PC-3 (cell line): ENCODE measurements at places on chromosomes 13 and 19. TPM values are rescaled to one million over a fixed set of nuclear protein-coding genes. Genes with fewer than 3 reads are reported as not detected.

DNA sequence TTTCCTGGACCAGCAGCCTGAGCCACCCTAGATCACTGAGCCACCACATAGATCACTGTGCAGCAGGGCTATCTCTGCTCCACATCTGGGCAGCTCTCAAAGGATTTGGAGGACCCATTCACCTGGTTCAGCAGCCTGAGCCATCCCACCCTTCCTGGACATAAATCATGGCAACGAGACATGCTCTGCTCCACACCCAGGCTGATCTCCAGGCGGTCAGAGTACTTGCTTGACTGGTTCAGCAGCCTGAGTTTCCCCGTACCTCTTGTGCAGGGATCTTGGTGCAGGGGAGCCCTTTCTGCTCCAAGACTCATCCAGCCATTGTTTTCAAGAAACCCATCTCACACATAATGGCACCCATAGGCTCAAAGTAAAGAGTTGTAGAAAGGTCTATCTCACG lies 195.3 kb downstream of the LIG4 start:
- peak; percentile 57 for DNase-seq

- DNase-seq = no peak
Observed at GRCh38 chr19:45307361-45307760, 15.3 kb downstream of the CKM start.

- peak; percentile 14 for DNase-seq
Observed at GRCh38 chr19:924553-925086, 1.2 kb upstream of the ARID3A start.

GRCh38 chr13:97110936-97111335 lies 111.2 kb upstream of the MBNL2 start:
- peak; percentile 23 for DNase-seq

- DNase-seq = no peak
Observed at GRCh38 chr19:585551-586110, 4.0 kb upstream of the HCN2 start.

- DNase-seq = no peak
Observed at GRCh38 chr19:13985771-13986347, 20.3 kb downstream of the RFX1 start.

DNA sequence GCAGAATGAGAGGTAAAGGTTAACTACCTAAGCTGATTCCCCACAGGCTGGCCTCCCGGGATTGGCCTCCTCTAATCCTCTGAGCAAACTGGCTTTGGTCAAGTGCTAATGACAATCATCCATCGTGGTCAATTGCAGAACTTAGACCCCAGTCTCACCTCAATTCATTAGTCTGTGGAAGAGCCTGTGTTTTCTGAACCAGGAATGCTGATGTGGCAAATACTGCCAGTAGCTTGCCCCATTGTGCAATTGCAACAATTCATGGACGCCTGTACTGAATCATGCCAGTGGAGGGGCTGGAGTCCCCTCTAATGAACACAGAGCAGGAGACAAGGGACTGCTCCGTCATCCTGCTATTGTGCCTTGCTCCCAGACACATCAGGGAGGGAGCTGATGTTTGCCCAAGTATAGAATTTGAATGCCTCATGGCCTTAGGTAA lies 1256.5 kb downstream of the EFNB2 start:
- peak; percentile 3 for DNase-seq

GRCh38 chr13:47472516-47472915 lies 528.6 kb downstream of the SUCLA2 start:
- no peak for DNase-seq

DNA sequence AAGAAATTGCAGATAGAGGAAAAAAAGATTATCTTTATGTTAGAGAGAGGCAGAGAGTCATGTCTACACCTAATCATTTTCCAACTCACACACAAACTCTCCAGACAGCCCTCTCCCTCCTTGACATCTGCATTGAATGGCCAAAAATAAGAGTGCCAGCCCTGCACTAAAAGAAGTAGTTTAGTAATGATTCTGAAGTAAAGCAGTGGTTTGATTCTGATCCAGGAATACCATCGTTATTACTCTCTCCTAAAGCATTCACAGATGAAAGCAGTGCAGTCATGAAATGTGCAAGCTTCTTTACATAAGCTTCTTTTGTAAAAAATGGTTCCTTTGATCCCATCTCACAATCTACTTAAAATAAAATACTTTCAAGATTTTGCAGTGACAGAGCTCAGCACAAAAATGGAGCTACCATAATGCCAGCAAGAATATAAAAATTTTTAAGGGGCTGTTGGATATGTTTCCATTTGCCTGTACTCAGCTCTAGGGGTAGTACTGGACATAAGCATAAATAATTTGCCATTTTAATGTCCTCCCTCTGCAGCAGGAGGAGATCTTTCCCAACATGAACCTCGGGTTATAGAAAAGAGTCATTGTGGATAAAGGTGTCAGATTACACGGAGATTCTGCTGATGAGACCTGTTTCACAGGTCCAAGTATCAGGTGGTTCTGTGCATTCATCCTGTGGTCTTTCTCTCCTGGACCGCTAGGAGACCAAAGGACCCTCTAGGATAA lies 406.3 kb downstream of the DCT start:
- DNase-seq = peak; percentile 43

GRCh38 chr19:53894707-53895106 lies 12.7 kb downstream of the PRKCG start:
- DNase-seq = peak; percentile 63

DNA sequence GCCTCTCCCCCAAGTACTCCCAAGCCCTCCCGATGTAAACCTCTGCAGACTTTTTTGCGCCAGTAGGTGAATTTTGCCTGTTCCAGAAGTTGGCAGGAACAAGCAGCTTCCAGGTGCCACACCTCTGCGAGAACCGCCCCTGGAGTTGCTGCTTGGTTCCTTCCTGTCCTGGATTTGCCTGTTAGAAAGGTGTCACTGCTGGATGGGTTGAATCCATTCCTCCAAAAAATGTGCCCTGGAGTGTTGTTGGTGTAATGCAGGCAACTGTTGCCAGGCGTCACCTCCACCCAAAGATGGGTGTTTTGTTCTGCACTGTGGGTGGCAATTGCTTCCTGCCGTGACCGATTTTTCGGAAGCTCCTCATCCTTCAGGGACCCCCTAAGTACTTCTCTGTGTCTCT lies 5.7 kb downstream of the PGPEP1 start:
- DNase-seq = peak; percentile 17

- peak; percentile 43 for DNase-seq
Observed at GRCh38 chr19:49851456-49852259, 699 bp downstream of the PTOV1 start.

- DNase-seq = no peak
Observed at GRCh38 chr13:94433055-94433961, 46.2 kb downstream of the DCT start.

DNA sequence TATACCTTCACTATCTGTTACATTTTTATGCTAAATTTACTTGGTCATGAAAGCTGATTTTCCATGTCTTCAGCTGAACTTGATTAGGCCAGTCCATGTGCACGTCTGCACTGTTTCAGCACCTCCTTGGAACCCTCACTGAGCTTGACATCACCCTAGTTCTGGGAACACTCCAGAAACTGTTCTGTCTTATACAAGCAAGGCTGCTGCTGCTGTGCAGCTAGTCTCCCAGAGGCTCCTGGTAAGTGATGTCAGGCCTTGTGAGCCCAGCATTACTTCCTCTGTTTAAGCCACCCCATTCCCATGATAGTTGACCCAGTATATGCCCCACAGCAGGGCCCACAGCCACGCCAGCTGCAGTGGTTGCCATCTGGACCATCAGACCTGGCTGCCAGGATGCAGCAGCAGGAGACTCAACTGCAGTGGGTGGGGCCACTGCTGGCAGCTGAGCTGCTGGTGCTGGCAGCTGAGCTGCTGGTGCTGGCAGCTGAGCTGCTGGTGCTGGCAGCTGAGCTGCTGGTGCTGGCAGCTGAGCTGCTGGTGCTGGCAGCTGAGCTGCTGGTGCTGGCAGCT lies 90.5 kb upstream of the AKAP11 start:
- no peak for DNase-seq

GRCh38 chr13:29434217-29434945 lies 161.1 kb downstream of the SLC7A1 start:
- DNase-seq = no peak

HCST gene
- total RNA-seq = not detected in 2 replicates

CYP2A6 gene
- not detected in 2 replicates for total RNA-seq

LILRA1 gene
- total RNA-seq = not detected in 2 replicates

ZNF528 gene
- total RNA-seq = 4.9 and 5.7 TPM in 2 replicates

ZNF560 gene
- not detected in 2 replicates for total RNA-seq
